ENCODE measurements at places on chromosomes 7 and 10.

DNA sequence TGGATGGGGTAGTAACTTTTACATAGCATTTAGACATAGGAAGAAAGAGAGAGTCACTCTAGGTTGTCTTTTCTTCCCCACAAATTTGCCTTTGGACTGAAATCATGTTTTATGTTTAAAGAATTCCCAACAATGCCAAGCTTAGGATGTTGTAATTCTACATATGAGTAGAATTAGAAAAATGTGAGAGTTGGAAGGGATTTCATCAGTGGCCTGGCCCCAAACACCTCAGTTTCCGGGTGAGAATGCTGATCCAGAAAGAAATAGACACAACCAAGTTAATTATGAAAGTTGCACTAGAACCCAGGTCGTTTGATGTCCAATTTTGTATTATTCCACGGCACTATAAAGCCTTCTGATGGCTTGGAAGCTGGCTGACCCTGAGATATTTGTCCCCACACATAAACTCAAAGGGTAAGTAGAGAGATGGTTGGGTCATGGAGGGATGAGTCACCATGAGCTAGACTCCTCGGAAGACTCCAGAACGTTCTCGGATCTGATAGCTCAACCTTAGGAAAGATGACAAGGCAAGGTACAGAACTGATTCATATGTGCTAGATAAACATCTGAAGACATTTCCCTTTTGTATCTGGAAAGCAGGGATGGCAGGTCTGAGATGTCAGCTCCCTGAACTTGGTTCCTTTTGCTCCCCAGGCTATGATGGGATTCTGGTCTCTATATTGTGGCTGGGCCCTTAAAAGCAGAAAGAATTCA, 48.8 kb upstream of the SLC35B4 start:
- DNase-seq = no peak

- DNase-seq = no peak
Observed at GRCh38 chr10:7015457-7015856, 395.4 kb downstream of the SFMBT2 start.

GRCh38 chr7:13262929-13263530, 575.6 kb downstream of the ARL4A start:
- DNase-seq = peak; percentile 38

DNA sequence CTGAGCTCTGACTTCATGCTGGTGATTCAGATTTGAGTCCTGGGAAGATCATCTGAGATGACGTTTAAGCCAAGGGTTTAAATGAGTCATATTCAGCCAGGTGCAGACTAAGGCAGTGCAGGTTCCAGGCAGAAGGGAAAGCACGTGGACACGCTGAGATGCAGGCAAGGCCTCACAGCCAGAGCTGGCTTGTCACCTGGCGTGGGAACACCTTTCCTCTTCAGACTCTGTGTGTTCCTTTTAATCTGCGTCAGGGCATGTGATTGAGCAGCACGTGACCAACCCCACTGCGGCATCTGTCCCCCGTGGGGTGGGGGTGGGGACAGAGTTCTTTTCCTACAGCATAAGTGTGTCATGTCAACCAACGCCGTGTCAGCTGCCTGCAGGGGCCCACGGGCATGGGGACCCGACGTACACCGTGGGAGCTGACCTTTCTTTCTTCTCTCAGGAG, 10.7 kb upstream of the IDI2 start:
- no peak for DNase-seq

- DNase-seq = no peak
Observed at GRCh38 chr7:25179325-25179724, 49.0 kb downstream of the NPVF start.

DNA sequence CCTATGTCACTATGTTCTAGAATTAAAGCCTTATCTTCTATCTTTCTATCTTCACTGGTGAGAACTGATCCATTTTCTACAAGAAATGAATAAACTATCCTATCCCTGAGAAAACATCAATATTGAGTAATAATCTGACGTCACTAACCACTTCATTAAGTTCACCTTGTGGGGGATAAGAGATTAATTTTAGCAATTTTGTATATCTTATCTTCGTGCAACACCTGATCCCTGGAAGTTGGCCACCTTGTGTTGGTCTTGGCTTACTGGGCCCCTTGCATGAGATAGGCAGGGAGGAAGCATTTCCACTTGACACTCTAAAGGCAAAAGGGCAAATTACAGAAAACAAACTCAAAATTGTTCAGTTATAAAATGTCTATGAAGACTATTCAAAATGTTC, 20.1 kb upstream of the OR6B1 start:
- DNase-seq = no peak

DNA sequence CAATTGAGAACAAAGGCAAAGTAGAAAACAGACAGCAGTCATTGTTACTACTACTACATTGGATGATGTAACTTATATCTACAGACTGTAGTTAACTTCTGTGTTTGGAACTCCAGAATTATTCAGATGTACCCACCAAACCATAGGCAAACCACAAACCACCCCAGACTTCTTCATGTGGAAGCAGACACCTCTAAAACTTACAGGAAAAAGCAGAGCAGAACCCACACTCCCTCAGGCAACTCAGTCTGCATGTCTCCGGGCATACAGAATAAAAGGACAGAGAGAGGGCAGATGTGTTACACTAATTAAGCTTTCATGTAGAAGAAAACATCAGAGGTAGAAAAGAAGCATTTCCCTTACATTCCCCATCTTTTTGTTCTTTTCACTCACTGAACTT, 9.0 kb downstream of the LSM5 start:
- DNase-seq = no peak

- no peak for DNase-seq
Observed at GRCh38 chr7:83085299-83085698, 77.4 kb downstream of the PCLO start.

GRCh38 chr10:133294189-133294588, 14.5 kb downstream of the TUBGCP2 start:
- peak; percentile 91 for DNase-seq

All from inflammatory macrophage treated with lipopolysaccharide for 4 hours (primary cell).